ENCODE measurements at places on chromosomes 12 and 14. TPM values are rescaled to one million over a fixed set of nuclear protein-coding genes. Genes with fewer than 3 reads are reported as not detected.

Gene PMEL
- total RNA-seq, result 0.30 TPM

Gene PIWIL1
- not detected for total RNA-seq

Gene MYF5
- not detected for total RNA-seq

Gene SRRM4
- total RNA-seq, result not detected

Gene LMNTD1
- not detected for total RNA-seq

Gene SLC25A47
- not detected for total RNA-seq

All from activated T-helper 17 cell treated with anti-CD3 and anti-CD28 coated beads, Interleukin-2, amount 50 U/mL, for 72 hours (primary cell).